ENCODE measurements at places on chromosomes 3 and 15.

GRCh38 chr3:111103807-111104206 lies 32.2 kb downstream of the NECTIN3 start:
- DNase-seq = no peak

DNA sequence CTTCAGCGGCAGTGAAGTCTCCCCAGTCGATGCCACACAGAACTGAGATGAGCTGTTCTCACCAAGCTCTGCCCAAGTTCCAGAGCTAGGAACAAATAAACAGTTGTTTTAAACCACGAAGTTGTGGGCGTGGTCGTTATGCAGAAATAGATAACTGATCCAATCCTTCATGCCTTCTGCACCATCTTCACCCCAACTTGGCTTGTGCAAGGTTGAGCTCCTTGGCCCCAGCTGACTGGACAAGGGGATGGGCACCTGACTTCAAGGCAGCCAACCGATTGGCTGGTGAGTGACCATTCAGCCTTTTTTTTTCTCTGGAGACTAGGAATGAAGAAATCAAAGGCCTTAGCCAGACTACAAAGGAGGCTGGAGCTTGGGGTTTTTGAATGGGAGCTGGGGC lies 23.9 kb downstream of the LINGO1 start:
- DNase-seq = no peak

DNA sequence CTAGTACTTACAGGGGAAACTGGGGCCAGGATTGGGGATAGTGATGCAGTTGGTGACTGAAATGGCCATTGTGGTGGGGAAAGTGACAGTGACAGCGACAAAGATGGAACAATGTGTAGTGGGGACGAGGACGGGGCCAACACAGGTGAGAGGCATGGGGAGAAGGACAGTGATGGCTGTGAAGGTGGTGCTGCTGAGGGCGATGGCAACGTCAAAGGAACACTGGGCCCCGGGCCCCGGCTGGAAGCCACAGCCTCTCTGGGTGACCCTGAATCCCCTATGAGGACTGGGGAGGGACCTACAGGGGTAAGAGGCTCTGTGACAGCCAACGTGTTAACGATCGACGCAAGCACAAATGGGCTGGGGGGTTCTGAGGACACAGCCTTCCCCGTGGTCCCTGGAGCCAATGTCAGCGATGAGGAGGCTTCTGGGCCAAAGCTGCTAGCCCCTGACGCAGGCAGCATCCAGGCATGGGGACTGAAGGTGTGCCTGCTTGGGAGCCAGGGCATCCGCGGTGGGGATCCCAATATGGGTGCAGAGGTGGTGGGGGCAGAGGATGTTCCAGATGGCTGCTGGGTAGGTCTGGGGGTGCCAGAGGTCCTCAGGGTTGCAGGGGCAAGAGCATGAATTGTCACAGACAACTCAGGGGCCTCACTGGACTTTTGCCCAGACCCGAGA lies 25.2 kb upstream of the GOLGA6C start:
- no peak for DNase-seq

DNA sequence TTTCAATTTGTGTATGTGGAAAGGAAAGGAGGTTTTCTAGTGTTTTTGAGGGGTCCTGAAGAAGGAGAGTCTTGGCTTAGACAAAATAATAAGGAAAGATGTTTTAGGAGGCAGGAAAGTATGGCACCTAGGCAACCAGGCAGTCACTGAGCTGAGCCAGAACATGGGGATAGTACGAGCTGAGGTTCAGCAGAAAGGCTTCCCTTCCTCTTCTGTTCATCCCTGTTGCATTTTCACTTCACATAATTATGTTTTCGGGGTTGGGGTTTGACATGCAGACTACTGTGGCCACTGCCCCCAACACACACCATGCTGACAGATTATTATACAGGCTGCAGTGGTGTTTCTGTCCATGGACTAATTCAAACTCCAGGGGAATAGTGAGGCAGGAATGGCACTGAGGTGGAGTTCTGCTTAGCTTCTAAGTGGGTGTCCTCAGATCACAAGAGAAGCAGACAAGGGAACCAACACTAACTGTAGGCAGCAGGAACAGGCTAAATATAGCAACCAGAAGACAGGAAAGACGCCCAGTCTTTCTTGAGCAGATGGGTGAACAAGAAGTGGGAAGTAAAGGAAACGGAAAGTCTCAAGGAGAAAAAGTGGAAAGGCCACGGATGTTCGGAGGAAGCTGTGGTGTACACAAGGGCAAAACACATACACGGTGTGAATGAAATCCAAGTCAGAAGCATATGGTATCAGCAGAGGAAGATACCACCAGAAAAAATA lies 305.8 kb downstream of the PLCL2 start:
- no peak for DNase-seq

- no peak for DNase-seq
Measured at GRCh38 chr15:55267401-55268175, 22.0 kb downstream of the RAB27A start.

DNA sequence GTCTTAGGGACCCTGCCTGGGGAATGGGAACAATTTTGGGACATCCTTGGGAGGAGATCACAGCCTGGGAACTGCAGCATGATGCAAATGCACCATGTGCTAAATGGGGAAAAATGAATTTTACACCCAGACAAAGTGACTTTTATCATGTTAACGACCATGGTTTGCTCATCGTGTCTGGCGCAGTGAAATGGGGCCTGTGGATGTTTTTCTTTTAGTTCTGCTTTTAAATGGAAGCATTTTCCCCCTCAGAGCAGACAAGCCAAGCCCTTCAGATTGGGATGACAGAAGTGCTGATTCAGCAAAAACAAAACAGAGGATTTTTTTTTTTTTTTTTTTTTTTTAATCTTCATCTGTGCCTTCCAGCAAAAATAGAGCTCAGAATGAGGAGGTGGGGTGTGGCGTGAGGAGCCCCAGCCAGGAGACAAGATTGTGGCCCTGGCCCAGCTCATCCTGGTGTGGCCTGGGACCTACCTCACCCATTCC lies 14.3 kb upstream of the CACNA2D2 start:
- no peak for DNase-seq

GRCh38 chr3:6455031-6455430 lies 405.9 kb upstream of the GRM7 start:
- no peak for DNase-seq

DNA sequence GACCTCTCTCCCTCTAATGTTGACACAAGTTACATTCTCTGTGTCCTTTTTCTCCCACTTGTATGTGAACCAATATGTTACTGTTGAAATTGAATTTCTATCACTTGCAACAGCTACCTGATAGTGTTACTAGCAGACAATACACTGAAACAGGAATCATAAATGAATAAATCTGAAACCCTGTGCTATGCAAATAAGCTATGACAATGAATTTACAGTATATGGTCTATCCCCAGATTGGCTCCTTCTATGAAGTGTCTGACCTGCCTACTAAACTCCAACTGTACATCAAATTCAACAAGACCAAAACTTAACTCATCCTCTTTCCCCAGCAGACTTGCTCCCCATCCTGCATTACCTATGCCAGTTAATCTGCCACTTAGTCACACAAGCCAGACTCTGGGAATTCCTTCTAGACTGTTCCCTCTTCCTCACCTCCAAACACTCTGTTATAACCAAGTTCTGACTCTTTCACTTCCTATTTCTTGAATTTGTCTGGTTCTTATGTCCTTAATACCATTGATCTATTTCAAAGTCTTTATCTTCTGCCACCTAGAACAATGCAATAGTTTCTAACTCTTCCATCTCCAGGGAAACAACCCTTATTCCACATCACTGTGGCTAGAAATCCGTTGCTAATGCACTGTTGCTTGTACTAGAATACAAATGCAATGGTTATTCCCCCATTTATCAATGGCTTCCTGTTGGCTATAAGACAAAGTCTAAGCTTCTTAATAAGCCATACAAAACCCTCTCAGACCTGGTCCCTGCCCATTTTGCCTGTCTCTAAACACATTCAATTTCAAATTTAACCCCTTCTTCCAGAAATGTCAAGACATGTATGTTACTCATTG lies 13.4 kb upstream of the ZNF639 start:
- DNase-seq = no peak

DNA sequence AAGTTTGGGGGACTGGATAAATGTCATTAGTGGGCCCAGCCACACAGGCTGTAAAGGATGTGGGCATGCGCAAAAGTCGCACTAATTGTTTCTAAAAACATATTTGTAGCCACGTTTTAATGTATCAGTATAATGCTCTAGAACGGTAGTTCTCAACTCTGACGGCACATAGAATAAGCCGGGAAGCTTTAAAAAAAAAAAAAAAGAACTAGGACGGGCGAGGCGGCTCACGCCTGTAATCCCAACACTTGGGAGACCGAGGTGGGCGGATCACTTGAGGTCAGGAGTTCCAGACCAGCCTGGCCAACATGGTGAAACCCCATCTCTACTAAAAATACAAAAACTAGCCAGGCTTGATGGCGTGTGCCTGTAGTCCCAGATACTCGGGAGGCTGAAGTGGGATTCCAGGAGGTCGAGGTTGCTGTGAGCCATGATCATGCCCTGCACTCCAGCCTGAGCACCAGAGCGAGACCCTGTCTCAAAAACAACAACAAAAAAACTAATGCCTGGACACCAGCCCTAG lies 618 bp upstream of the MON1A start:
- DNase-seq = no peak

DNA sequence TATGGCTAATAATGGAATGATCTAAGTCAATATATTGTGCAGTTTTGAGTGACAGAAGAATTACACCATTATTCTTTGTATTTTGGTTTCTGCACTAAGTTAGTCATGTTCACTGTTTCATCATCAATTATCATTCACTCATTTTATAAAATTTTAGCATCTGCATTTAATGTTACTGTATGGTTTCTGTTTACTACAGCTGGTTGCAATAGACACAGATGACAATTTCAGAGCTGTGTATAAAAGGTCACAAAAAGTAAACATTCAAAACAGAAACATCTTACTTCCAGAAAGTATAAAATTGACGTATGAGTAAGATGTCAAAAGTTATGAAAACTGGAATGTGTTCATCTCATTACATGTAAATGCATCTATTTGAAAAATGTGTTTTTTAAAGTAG lies 111.1 kb upstream of the GBE1 start:
- no peak for DNase-seq

- no peak for DNase-seq
Measured at GRCh38 chr3:98743071-98743470, 20.1 kb upstream of the ST3GAL6 start.

- no peak for DNase-seq
Measured at GRCh38 chr3:195063581-195064193, 207.3 kb downstream of the XXYLT1 start.

GRCh38 chr3:152243301-152243711 lies 25.4 kb upstream of the MBNL1 start:
- DNase-seq = no peak

- no peak for DNase-seq
Measured at GRCh38 chr3:8546609-8547008, 45.0 kb downstream of the LMCD1 start.

GRCh38 chr15:82970078-82970686 lies 15.8 kb upstream of the RAMAC start:
- no peak for DNase-seq

- no peak for DNase-seq
Measured at GRCh38 chr3:20458994-20459716, 273.1 kb upstream of the SGO1 start.

DNA sequence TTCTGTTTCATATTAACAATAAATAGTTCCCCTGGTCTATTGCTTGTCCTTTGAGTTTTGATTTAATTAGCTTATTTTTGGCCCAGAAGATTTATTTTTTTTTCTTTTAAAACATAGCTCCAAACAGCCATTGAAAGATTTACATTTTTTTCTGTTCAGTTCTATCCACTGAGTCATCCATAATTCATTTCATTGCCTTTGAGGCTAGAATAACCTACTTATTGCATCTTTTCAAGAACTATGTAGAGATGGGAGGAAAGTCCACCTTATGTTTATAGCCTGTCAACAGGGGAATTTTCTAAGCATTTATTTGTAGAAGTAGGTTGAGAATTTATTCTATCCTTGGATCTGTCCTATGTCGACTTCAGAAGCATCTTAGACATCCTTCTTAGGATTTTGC lies 53.4 kb upstream of the CHD2 start:
- DNase-seq = no peak

- DNase-seq = no peak
Measured at GRCh38 chr3:98827221-98827920, 64.2 kb downstream of the ST3GAL6 start.

DNA sequence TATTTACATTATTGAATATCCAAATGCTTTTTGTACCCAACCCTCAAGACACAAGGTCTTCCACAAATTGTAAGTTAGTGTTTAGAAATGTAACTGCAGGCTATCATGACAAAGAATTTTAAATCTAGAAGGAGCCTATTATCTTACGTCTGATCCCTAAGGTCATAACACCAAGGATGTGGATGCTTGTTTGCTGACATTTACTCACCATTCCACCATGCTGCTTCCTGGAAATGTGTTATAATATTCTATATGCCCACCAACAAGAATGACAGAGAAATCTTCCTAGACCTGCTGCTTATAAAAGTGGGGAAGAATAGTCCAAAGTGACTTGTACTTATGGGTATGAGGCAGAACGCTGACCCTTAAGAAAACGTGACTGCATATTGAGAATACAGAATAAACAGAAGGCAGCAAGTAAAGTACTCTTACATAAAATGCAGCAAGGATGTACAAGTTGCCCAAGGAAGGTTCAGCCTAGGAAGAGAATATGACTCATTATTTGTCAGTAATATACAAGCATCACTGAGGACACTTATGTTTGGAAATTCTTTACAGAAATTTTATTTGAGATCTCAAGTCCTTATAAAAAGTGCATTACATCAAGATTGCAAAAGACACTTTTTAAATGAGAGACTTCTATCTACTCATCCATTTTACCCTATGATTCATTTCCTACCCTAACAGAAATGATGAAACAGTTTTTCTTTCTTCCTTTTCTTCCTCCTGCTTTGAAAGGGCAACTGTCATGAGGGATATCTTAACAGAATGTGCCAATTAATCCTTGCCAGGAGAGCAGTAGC lies 59.6 kb downstream of the ESYT3 start:
- no peak for DNase-seq

DNA sequence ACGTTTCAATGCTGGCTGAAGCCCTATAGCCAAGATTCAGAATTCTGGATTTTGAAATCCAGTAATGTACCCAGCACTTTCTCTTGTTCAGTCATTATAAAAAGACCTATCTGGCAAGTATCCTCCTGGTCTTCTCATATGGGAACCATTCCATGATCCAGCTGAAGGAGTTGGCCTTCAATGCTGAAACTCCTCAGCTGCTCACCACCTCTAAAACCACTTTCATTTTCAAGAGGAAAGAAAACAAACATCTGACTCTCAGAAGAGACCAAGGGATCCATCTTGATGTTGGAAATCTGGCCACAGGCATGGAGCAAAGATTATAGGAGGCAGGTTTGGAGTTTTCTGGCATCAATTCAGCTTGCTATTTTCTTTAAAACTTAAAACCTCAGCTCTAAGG lies 235.4 kb downstream of the FMN1 start:
- no peak for DNase-seq

All from stimulated activated CD4-positive, alpha-beta T cell treated with anti-CD3 and anti-CD28 coated beads, TNF-alpha, amount 100 ng/mL, for 1 hour (primary cell).